ENCODE measurements at places on chromosomes 11 and 22.

DNA sequence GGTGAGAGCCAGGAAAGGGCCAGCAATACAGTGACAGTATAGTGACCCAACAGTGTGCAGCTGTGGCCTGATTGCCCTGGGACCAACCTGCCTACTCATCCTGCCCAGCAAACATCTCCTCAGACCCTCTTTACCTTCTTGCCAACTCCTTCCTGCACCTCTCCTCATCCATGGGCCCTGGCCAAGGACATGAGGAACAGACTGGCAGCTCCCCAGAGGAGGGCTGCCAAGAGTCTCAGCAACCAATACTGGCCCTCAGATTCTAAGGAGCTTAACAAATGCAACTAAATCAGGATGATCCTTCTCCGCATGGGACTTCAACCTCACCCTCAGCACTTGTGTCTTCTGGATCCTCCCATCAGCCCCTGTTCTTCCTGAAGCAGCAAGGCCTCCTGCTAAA is 77.0 kb downstream of the RPL27A start:
- no peak for DNase-seq

DNA sequence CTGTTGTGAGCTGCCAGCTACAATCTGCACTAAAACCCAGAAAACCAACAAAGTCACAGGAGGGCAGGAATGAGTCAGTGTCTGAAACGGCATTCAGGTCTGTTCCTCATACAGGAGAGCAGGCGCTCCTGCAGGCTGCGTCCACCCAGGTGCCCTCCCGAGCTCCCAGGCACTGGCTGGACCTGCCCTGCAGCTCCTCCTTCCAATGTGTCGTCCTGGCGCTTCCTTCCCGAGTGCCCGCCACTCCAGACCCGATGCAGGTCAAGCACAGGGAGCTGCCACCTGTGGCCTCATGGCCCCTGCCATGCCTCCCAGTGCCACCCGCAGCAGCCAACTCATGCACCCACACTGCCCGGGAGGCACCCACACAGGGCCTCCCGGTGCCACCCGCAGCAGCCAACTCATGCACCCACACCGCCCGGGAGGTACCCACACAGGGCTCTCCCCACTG is 12.0 kb downstream of the BRD1 start:
- DNase-seq = no peak

- DNase-seq = no peak
Measured at GRCh38 chr22:23240639-23241389, 60.5 kb downstream of the BCR start.

- DNase-seq = no peak
Measured at GRCh38 chr11:9362393-9362863, 22.0 kb upstream of the IPO7 start.

GRCh38 chr11:27179334-27179733 is 138.7 kb downstream of the BBOX1 start:
- no peak for DNase-seq

GRCh38 chr11:44808053-44808753 is 81.4 kb downstream of the TSPAN18 start:
- DNase-seq = no peak

DNA sequence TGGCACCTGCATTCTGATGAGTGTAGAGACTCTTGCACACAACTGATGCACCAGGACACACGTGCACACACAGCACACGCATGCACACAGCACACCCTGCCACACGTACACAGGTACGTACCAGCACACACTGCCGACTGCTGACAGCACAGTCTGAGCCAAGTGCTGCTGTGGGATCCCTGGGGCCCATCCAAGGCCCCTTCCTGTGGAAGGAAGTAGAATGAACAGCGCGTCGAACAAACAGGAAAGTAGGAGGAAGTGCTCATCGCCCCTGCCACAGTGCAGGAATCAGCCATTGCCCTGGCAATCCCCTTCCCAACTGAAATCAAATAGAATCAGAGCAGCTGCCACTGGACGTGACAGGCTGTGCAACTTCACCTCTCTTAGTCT is 57.9 kb downstream of the CD82 start:
- no peak for DNase-seq

- DNase-seq = no peak
Measured at GRCh38 chr11:3879967-3880542, 24.6 kb downstream of the STIM1 start.

GRCh38 chr11:3614742-3615171 is 27.0 kb downstream of the ART5 start:
- no peak for DNase-seq

DNA sequence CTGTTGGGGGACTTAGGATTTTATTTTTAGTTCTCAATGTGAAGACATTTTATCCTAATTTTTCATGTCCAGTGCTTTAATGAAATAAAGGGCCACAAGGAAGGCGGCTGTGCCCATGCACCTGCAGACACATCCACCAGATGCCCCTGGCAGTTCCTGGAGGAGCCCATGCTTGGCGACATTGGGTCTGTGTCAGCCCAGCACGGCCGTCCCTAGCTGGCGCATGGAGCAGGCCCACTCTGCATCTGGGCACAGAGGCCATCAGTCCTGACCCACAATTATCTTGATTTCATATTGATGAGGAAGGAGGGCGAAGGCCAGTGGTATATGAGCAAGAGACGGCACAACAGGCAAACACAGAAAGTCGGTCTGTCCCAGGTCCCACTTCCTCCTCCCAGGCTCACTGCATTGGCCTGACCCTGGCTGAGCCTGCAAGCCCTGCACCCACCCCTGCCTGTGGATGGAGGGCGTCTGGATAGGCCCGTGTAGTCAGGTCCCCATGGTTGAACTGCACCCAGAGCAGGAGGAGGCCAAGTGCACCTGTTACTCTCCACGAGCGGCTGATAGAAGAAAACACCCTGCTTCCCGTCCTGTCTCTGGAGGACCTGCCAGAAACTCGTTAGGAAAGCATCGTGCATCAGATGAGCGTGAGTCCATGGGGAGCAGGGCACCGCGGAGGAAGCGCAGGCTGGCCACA is 296.9 kb downstream of the BRD1 start:
- DNase-seq = no peak

GRCh38 chr11:110362971-110363509 is 66.6 kb upstream of the RDX start:
- DNase-seq = no peak

DNA sequence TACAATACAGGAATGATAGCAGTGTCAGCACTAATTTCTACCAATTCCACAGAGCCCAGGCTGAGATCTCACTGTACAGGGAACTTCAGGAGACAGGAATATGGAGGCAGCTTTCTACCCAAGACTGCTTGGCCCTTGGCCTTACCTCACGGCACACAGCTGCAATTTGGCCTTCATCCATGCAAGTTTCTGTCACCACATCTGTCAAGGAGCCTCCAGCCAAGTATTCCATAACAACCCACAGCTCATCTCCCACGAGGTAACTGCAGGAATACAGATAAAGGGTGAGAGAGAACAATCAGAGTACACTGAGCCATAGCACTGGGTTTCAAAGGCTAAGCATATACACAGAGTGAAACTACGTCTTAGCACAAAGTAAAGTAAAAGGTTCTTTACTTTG is 39.0 kb upstream of the GDPD4 start:
- no peak for DNase-seq

GRCh38 chr11:45621588-45621987 is 43.8 kb downstream of the CHST1 start:
- no peak for DNase-seq

DNA sequence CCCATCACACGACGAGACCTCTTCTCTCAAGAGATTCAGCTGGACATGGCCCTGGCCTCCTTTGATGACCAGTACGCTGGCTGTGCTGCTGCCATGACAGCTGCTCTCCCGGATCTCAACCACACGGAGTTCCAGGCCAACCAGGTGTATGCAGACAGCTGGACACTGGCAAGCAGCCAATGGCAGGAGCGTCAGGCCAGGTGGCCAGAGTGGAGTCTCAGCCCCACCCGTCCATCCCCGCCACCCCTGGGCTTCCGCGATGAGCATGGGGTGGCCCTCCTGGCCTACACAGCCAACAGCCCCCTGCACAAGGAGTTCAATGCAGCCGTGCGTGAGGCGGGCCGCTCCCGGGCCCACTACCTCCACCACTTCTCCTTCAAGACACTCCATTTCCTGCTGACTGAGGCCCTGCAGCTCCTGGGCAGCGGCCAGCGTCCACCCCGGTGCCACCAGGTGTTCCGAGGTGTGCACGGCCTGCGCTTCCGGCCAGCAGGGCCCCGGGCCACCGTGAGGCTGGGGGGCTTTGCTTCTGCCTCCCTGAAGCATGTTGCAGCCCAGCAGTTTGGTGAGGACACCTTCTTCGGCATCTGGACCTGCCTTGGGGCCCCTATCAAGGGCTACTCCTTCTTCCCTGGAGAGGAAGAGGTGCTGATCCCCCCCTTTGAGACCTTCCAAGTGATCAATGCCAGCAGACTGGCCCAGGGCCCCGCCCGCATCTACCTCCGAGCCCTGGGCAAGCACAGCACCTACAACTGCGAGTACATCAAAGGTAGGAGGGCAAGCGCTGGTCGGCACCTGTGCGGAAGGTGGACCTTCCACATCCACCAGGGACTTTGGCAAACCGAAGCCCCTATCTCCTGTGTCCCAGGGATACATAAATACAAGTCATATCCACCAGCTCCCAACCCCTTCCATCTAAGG is 11.3 kb downstream of the CHRNA10 start:
- DNase-seq = no peak

DNA sequence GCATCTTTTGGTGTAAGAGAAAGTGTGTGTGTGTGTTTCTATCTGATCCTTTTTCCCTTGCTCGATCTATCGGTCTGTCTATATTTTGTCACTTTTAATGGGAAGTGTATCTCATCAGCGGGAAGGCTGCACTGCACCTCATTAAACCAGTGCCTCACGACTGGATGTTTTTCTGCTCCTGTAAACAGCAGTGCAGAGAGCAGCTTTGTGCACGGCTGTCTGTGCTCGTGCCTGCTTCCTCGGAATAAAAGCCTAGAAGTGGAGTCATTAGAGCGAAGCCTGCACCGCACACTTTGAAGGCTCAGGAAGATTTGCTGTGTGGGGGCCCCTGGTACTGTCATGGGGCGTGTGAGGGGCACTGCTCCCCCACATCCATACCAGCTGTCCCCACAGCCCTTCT is 27.0 kb upstream of the PARVG start:
- no peak for DNase-seq

- DNase-seq = no peak
Measured at GRCh38 chr11:57330029-57330428, 5.3 kb upstream of the TNKS1BP1 start.

- no peak for DNase-seq
Measured at GRCh38 chr11:28704801-28705200, 596.6 kb downstream of the METTL15 start.

GRCh38 chr11:117946842-117947526 is 17.8 kb upstream of the TMPRSS13 start:
- peak; percentile 89 for DNase-seq

DNA sequence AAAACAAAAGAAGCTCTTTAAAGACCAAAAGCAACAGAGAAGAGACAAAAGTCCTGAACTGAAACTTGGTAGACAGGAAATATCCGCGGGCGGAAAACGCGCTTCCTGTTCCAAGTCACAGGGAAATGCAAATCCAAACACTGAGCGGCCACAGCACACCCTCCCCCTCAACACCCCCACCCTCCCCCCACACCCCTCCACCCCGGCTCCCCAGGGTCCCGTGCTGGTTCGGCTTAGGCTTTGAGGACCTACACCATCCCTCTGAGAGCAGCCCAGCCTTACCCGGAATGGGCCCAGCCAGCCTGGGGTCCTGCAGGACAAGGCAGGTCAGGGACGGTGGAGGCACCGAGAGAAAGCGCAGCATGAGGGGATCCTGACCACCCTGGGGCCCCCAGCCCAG is 160.4 kb downstream of the BRD1 start:
- DNase-seq = no peak

- DNase-seq = no peak
Measured at GRCh38 chr11:63783925-63784592, 15.5 kb upstream of the ZFTA start.

DNA sequence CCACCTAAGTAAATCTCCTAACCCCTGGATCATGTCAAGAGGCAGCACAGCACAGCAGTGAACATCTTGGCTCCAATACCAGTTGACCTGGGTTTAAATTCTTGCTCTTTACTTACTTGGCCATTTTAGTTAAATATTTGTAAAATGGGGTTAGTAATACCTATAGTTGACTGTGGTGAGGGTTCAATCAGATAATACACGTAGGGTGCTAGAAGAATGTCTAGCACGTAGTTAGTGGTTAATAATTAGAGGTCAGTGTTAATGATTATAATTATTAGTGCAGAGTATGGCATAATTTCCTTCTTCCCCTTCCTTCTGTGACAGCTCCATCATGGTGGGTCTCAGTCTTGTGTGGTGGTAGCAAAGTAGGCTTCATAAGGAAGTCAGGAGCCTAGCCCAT is 520.8 kb downstream of the INSC start:
- no peak for DNase-seq

GRCh38 chr11:6568191-6568918 is 35.1 kb downstream of the RRP8 start:
- DNase-seq = peak; percentile 55

GRCh38 chr22:50312371-50312770 is 4.9 kb upstream of the PLXNB2 start:
- no peak for DNase-seq

GRCh38 chr22:24146791-24147353 is 34.4 kb upstream of the SUSD2 start:
- peak; percentile 84 for DNase-seq

DNA sequence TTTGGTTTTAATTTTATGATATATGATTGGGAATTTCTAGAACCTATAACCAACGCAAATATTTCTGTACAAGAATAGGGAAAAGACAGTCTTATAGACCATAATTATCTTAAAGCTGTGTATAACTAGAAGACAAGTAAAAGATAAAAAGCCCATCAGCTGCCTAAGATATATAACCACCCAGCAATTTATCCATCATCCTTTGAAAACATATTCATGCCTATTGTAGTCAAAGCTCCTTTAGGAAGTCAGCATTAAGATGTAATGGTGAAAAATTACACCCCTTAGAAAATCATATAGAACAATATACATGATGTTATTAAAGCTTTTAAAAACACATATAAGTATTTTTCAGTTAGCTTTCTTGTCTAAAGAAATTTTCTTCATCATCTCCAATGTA is 46.4 kb downstream of the ELP4 start:
- no peak for DNase-seq

Data from muscle of arm (tissue), 14 donors.